Endodermal cell (in vitro differentiated cells): ENCODE measurements at places on chromosomes 5 and 9.

GRCh38 chr9:101394687-101395086, 3.7 kb downstream of the MRPL50 start:
- DNase-seq: no peak

- no peak for DNase-seq
Observed at GRCh38 chr9:116287721-116288120, 134.1 kb downstream of the PAPPA start.

- no peak for DNase-seq
Observed at GRCh38 chr5:62473209-62473608, 60.6 kb downstream of the IPO11 start.

DNA sequence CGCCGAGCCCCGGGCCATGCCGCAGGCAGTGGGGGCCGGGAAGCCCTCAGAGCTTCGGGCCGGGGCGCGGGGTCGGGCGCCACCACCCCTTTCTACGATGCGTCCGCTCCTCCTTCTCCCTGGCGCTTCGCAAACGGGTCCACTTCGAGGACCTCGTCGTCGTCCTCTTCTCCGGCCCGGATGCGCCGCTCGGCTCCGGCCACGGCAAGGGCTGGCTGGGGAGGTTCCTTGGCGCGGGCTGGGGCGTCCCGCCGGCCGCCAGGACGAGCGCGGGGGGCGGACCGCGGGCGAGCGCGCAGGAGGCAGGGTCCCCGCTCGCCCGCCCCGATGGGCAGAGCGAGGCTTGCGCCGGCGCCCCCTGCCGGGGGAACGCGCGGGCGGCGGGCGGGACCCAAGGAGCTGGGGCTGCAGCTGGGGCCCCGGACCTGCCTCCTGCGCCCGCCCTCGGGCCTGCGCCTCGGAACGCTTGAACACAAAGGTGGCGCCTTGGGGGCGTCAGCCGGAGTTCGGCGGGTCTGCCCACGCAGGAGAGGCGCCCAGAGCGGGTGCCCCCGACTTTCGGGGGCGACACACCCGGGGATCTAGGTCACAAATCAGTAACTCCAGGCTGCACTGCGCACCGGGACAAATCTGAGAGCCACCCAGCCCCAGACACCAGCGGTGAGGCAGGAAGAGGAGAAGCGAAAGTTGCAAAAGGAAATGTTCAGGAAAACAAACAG, at the start of gene ROR2:
Gene ROR2 (minus strand): TSS at position 283 of the 719 bp plus-strand sequence.
- peak; percentile 94 for DNase-seq

DNA sequence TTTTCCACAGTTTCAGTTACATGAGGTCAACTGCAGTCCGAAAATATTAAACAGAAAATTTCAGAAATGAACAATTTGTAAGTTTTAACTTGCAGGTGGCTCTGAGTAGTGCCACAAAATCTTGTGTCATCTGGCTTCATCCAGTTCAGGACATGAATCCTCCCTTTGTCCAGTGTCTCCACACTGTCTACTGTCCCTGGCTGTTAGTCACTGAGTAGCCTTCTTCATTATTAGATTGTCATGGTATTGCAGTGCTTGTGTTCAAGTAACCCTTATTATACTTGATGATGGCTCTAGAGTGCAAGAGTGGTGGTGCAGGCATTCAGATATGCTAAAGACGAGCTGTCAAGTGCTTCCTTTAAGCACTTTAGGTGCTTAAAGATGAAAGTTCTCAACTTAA, 65.3 kb downstream of the CFAP95 start:
- no peak for DNase-seq

DNA sequence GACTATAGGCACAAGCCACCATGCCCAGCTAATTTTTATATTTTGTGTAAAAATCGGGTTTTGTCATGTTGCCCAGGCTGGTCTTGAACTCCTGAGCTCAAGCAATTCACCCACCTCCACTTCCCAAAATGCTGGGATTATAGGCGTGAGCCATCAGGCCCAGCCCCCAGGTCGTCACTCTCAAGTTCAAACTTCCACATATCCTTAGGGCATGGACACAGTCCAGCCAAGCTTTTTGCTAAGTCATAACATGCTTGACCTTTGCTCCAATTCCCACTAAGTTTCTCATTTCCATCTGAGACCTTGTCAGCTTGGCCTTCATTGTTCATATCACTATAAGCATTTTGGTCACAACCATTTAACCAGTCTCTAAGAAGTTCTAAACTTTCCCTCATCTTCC, 43.9 kb upstream of the ARAP3 start:
- DNase-seq: no peak

DNA sequence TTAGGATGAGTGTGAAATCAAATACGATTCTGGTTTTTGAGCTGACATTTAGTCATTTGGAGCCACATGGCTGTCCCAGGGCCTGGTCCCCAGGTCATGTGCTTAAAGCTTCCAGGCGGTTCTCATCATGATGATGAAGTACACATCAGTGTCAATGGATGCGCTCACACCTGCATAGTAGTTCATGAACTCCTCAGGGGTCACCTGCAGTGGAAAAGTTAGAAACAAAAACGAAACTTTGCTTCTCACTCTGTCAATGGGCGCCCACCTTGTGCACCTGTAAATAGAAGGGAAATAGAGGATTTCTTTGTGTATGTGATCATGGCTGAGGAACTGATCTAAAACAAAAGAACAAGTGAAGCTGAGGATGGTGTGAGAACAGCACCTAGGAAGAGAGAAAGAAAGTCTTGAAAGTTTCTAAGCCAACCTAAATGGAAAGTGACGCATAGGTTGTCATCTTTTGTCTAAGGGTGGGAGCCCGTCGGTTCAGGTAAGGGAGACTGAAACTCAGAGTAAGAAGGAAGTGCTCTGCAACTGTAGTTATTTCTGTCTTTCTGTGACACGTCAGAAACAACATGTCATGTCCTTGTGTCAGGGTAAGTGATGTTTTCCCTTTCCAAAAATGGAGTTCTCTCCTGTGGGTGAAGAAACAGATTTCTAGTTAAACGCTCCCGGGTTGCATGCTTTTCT, 33.8 kb downstream of the CAPSL start:
- no peak for DNase-seq

- DNase-seq: no peak
Observed at GRCh38 chr5:157051604-157052245, 7.2 kb downstream of the HAVCR1 start.

GRCh38 chr5:73940026-73940425, 314.0 kb downstream of the ARHGEF28 start:
- no peak for DNase-seq

DNA sequence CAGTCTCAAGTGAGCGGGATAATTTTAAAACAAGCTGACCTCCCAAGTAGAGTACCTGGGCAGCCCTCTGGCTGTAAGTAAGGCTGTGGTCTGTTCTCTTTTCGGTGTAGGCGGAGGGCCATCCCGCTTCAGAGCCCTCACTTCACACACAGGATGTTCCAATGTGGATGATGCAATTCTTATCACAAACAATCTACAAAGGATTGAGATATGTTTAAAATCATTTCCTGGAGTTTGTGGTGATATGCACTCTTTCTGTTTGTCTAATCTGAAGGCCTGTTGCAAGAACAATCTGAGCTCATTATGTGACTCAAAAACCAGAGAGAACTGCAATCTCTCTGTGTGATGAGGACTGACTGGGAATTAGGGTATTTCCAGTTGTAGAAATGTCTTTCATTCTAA, 42.5 kb downstream of the ITGA2 start:
- no peak for DNase-seq

- no peak for DNase-seq
Observed at GRCh38 chr5:61482980-61483379, 150.9 kb downstream of the ZSWIM6 start.

- DNase-seq: no peak
Observed at GRCh38 chr9:107284636-107285035, 1.6 kb downstream of the RAD23B start.

DNA sequence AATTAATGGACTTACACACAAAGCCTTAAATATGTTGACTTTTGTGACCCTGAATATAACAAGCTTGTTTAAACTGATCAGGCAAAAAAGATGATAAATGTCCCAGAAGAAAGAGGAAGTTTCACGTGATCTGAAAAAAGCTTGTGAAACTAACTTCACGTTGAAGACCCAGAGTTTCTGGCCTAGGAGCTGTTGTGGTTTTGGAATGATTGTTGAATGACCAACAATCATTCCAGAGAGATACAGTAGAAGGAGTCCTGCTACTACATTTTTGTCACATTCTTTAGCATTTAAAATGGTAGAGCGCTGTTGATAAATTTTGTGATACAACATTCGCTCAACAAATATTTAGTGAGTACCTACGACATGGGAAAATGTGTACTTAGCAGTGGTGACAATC, 143.1 kb upstream of the FBN2 start:
- DNase-seq: no peak

- DNase-seq: peak; percentile 43
Observed at GRCh38 chr9:121837113-121837961, 185.9 kb downstream of the DAB2IP start.

DNA sequence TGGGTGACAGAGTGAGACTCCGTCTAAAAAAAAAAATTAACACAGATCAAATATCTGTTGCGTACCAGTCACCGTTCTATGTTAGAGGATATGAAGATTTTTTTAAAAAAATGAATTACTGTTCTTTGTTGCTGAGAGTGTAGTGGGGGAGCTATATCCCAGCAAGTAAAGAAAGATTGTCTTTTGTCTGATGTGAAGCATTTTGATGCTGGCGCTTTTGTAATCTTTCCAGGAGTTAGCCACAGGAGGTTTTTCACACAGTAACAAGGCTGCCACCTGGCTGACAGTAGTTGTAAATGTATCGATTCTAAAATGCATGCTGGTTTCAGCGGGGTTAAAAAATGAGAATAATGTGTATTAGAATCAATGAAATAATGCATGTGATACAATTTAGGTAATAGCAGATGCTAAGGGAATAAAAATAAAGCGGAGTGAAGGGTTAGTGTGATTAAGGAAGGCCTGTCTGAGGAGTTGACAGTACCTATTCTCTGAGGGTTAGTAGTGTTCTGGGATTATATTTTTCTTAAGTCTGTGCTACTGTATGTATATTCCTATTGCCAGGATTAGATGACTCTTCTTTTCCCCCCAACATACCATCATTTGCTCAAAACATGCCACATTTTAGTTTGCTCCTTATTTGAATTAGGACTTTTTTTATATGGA, 3.4 kb downstream of the LMNB1 start:
- peak; percentile 62 for DNase-seq

GRCh38 chr5:138828556-138828955, 46.6 kb downstream of the LRRTM2 start:
- no peak for DNase-seq

GRCh38 chr5:72307573-72307967, 12.5 kb downstream of the MRPS27 start:
- DNase-seq: no peak

DNA sequence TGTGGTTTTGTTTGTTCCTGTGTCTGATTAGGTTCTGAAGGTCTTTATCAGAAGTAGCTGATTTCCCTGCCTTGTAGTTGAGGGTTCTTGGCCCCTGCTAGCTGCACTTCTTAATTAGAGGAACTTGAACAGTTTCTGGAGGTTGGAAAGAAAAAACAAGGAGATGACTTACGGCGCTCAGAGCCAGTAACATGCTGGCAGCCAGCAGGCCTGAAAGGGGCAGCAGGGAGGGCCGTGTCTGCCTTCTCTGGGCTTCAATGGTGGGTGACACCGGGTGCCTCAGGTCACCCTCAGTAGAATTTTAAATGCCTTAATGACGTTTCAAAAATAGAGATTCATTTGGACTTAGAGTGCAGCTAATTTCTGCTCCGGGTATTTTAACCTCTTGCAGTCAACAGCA, 15.8 kb downstream of the UBE2QL1 start:
- DNase-seq: no peak

- no peak for DNase-seq
Observed at GRCh38 chr5:119379096-119379495, 23.3 kb downstream of the TNFAIP8 start.

GRCh38 chr9:13992138-13993088, 321.5 kb downstream of the NFIB start:
- DNase-seq: peak; percentile 7

- peak; percentile 42 for DNase-seq
Observed at GRCh38 chr5:95810305-95811125, 12.0 kb downstream of the GLRX start.

DNA sequence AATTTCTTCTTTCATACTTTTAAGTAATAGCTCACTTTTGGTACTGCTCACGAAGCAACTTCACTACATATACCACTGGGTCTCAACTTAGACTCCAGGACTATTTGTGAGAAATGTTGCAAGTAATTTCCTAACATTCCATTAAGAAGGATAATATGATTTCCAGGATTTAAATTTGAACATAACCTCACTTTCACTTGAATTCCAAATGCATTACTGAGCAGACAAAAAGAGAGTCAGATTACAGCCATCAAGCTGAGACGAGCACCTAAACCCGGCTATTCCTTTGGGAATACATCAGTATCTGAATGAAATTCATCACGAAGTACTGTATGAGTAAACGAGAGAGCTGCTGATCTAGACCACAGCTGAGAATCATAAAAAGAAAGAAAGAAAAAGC, 47.3 kb downstream of the LIFR start:
- no peak for DNase-seq

DNA sequence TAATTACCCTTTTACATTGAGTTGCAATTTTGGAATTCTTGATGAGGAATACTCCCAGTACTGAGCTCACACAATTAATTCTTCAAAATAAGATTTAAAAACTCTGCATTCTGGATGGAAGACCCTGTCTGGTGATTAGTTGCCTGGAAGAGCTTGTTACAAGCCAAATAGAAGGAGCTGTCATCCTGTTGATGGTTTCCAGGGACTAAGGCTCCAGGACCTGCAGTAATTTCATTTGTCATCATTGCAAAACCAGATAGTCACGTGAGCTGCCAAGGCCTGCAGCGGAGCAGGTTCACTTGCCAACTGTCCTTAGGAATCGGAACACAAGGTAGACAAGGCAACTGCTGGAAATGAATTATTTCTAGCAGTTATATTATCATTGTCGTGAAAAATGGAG, 597.7 kb downstream of the CCDC171 start:
- no peak for DNase-seq

GRCh38 chr5:167261309-167262100, 1029.9 kb upstream of the WWC1 start:
- DNase-seq: peak; percentile 50

GRCh38 chr9:10268531-10269485, 344.0 kb downstream of the PTPRD start:
- DNase-seq: peak; percentile 91

- peak; percentile 60 for DNase-seq
Observed at GRCh38 chr5:127650022-127650421, 1.1 kb downstream of the CTXN3 start.

GRCh38 chr5:116976767-116977166, 402.1 kb upstream of the SEMA6A start:
- DNase-seq: no peak

GRCh38 chr9:4548811-4549725, 58.8 kb downstream of the SLC1A1 start:
- peak; percentile 92 for DNase-seq

- peak; percentile 93 for DNase-seq
Observed at GRCh38 chr9:128927731-128928411, 7.1 kb downstream of the PHYHD1 start.

- no peak for DNase-seq
Observed at GRCh38 chr9:122580360-122580759, 2.8 kb downstream of the OR1L8 start.

DNA sequence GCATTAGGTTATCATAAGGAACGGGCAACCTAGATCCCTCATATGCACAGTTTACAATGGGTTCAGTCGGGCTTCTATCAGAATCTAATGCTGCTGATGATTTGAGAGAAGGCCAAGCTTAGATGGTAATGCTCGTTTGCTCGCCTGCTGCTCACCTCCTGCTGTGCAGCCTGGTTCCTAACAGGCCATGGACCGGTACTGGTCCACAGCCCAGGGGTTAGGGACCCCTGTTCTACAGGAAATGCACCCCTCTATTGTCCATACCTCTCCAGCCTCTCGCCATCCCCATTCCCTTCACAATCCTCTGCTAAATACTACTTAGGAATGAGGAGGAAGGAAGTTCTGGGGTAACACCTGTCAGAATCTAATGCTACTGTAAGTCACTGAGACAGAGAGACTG, 75.1 kb downstream of the OXCT1 start:
- DNase-seq: no peak
